ENCODE measurements at places on chromosomes 16 and 17.

GRCh38 chr16:67995423-67995822 is 3.9 kb downstream of the DPEP2 start:
- no peak for DNase-seq

- DNase-seq, result no peak
Observed at GRCh38 chr16:87234601-87235000, 82.6 kb downstream of the C16orf95 start.

DNA sequence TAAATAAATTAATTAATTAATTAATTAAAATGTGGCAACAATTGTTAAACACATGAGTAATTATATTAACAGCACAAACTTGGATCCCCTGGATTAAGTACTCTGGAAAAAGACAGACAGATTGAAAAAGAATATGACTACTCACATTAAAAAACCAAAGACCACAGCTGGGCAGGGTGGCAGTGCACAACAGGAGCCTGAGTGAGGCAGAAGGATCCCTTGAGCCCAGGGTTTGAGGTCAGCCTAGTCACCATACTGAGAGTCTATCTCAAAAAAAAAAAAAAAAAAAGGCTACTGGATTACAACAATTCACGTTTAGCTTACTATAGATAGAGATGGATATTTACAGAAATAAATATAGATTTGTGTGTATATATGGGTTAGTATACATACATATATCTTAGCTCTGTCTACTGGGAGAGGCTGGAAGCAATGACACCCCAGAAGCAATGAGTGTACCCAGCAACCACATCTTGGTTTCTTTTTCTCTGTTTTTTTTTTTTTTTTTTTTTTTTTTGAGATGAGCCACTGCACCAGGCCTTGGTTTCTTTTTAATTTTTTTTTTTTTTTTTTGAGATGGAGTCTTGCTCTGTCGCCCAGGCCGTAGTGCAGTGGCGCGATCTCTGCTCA is 10.6 kb upstream of the SUZ12 start:
- DNase-seq, result no peak

DNA sequence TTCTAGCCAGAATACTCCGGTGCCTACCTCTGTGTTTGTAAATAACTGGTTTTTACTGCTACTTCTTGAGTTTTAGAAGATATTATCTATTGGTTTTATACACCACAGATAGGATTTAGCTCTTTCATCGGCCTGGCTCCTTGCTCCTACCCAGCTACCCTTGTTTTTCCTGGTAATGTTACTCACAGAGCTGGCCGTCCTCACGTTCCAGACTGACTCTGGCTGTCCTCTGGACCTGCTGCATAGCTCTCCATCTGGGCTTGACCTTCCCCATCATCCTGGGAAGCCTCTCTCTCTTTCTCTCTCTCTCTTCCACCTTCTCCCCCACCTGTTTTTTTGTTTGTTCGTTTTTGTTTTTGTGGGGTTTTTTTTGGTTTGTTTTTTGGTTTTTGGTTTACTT is 51.5 kb downstream of the MPRIP start:
- no peak for DNase-seq

GRCh38 chr17:76575570-76575969 is 10.1 kb downstream of the ST6GALNAC2 start:
- DNase-seq, result no peak

DNA sequence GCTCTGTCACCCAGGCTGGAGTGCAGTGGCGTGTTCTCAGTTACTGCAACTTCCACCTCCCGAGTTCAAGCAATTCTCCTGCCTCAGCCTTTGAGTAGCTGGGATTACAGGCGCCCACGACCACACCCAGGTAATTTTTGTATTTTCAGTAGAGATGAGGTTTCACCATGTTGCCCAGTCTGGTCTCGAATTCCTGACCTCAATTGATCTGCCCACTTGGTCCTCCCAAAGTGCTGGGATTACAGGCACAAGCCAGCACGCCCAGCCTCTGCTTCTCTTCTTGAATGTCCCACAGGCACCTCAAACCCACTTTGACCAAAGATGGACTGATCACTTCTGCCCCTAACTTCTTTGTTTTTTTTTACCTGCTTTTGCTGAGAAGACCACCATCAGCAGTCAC is 4.6 kb upstream of the ARL5C start:
- no peak for DNase-seq

DNA sequence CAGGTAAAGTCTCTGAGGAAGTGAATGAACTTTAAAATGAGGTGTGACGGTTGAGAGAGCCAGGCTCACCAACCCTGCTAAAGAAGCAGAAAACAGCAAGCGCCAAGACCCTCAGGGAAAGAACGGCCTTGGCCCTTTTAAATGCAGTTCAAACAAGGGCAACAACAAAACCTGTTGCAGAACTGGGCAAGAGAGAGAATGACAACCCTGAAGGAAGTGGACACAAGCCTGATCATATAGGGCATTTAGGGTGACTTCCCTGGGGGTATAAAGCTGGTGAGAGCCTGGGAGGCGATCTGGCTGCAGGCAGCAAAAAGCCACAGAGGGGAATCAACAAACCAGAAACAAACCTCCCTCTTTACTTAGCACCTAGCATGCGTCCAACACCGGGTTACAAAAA is 1.0 kb downstream of the CPPED1 start:
- DNase-seq, result no peak

GRCh38 chr16:50667497-50668367 is 13.4 kb downstream of the SNX20 start:
- DNase-seq, result no peak

DNA sequence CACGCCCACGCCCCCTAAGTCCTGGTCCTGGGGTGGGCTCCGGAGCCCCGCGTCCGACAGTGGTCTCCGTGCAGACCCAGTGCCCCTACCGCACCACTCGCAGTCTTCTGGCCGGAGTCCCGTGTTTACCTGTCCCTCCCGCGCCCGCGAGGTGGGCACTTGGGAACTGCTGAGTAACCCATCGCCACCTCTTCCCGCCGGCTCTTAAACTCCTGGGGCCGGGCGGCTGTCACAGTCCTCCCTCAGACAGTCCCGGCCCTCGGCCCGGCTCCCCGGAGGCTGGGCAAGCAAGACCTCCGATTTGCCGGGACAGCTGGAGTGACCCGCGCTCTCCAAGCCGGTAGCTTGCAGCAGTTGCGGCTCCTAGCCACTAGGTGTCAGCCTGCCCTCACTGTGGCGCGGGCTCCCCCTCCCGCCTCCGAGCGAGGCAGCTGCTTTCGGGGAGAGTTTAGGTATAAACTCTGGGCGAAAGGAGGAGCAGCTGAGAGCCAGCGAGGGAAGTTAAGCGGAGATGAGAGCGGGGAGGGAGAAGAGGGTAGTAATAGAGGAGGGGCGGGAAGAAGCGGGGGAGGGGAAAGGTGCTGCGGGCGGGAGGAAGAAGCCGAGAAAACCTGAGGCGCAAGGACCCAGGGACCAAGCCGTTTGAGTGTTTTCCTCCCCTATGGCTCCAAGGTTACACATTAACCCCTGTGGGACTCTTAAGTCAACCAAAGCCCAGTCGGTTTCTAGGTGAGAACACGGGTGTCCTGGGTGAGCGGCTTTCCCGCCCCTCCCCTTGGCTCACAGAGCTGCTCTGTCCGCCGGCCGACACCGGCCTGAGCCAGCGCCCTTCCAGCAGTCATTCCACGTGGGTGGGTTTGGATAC is 826 bp upstream of the TLCD1 start:
- DNase-seq, result peak; percentile 94

DNA sequence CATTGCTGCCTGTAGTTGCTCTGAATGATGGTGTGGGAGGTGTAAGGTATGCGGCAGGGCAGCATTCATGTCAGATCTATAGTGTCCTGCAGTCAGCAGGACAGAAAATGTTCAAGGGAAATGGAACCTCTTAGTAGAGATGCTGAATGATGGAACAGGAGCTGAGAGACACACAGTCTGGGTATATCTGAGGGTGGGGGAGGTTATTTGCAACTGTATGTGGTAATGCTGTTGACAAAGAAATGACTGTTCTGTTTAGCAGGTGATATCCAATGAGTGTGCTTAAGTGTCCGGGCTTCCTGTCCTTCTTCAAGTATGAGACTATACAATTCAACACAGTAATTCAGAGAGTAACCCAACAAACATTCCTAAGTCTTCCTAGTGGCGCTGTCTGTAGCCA is 46.6 kb downstream of the STH start:
- no peak for DNase-seq

GRCh38 chr17:45312477-45313420 is 4.1 kb downstream of the MAP3K14 start:
- DNase-seq, result no peak

- DNase-seq, result no peak
Observed at GRCh38 chr17:71905376-71906031, 215.3 kb upstream of the SOX9 start.

GRCh38 chr17:76251478-76252039 is 11.3 kb upstream of the RNF157 start:
- DNase-seq, result no peak

- no peak for DNase-seq
Observed at GRCh38 chr16:11161974-11162373, 94.0 kb downstream of the SOCS1 start.

- DNase-seq, result no peak
Observed at GRCh38 chr16:17468611-17469010, 2.1 kb downstream of the XYLT1 start.

DNA sequence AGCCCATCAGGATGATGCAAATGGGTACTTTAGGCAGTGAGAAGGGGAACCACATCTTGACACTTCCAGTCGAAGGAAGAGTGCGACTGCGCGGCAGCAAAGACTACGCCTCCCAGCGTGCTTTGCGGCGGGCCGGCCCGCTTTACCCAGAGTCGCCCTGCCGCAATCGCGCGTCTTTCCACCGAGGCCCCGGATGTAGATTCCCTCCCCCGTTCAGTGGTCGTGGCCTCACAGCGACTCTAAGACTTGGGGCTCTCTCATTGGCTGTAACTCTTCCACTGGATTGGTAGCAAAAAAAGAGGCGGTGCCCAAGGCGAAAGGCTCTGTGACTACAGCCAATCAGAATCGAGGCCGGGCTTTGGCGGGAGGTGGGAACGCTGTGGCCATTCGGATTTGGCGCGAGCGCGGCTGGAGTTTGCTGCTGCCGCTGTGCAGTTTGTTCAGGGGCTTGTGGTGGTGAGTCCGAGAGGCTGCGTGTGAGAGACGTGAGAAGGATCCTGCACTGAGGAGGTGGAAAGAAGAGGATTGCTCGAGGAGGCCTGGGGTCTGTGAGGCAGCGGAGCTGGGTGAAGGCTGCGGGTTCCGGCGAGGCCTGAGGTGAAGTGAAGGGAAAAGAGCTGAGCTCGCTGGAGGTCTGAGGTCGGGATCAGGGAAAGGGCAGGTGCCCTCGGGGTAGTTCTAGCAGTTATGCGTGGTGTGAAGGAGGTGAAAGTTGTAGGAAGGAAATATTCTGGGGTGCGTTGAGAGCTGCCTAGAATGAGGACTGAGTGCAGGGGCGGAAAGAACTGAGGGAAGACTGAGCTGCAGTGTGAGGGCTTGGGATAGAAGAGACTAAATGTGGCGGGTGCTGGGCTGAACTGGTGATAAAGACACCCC is at the start of gene CDC6:
CDC6 (plus strand) TSS at position 386 of the 876 bp plus-strand sequence. CDS start 1,542 bp downstream, outside the sequence.
- DNase-seq, result peak; percentile 100

DNA sequence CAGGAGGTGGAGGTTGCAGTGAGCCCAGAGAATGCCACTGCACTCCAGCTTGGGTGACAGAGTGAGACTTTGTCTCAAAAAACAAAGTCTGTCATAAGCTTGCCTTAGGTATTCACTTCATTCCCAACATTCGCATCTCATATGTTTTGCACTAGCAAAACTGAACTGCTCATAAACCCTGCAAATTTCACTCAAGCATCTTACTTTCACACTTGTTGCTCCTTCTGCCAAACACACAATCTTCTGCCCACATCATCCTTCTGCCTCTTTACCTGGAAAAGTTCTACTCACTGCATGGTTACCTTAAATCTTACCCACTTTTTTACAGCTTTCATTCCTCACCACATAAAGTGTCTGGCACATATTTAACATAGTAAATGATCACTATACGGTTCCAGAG is 152.5 kb downstream of the USP22 start:
- no peak for DNase-seq

GRCh38 chr16:88702371-88703210 is 3.6 kb downstream of the RNF166 start:
- no peak for DNase-seq

DNA sequence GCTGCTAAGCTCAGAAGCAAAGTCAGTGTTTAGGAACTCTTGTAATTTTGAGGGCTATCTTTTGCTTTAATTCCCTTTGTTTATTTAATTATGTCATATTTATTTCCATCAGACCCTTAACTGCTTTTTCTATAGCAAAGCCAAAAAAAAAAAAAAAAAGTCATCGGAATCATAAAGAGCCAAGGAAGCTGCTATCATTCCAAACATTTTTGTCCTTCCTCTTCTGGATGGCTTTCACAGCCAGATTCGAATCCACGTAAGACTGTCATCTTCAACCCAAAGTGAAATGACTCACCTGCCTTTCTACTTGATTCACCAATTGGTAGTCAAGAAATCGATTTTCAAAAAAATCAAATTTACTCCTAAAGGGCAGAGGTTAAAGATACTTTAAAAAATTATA is 38.4 kb downstream of the WIPI1 start:
- DNase-seq, result peak; percentile 9

DNA sequence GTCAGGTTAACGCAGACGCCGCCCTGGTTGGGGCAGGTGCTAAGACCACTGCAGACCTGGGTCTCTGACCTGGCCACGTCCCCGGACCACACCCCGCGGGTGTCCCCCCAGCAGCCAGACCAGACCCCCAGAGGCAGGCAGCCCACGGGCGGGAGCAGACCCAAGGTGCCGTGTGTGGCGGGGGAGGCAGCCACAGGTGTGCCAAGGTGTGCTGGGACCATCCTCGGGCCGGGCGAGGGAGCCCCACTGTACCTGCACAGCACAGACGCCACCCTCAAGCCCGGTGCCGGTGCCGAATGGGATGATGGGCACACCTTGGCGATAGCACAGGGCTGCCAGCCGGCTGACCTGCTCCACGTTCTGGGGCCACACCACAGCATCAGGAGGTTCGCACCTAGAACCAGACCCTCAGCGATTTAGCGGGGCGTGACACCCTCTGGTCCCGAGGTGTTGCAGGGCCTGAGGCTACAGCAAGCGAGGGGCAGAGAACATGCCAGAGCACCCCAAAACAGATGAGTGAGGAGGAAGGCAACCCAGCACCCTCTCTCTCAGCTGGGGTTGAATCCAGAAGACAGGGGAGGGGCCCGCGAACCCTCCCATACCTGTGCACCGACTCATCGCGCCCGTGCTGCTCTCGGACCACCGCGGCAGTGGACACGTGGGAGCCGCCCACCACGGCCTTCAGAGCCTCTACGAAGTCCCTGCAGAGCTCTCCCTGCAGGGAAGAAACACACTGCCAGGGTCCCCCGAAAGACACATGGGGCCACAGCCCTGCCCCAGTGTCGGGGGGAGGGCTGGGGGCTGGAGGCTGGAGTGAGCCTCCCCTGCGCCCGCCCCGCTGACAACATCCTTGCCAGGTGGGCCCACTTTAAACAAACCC is 1.4 kb downstream of the LDHD start:
- DNase-seq, result no peak

DNA sequence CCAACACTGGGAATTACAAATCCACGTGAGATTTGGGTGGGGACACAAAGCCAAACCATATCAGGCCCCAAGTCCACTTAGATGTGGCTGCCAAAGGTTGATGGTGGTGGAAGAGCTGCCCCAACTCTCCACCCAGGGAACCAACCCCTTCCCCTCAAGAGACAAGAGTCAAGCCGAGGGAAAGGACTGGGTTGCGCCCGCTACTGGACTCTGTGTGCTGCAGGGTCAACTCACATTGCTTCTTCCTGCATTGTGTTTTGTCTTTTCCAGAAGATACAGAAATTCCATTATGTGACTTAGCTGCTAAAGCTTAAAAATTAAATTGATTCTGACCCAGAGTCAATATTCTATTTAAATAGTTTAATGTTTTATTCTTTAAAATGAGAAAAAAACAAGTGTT is 58.5 kb downstream of the ADAMTS18 start:
- peak; percentile 7 for DNase-seq

GRCh38 chr16:53541326-53541725 is 38.3 kb upstream of the AKTIP start:
- peak; percentile 81 for DNase-seq

All from fibroblast of skin of right biceps (primary cell).